ENCODE measurements at places on chromosomes 12 and 14. TPM values are rescaled to one million over a fixed set of nuclear protein-coding genes. Genes with fewer than 3 reads are reported as not detected.

ENDOU gene
- total RNA-seq: 0.09 TPM

DNA sequence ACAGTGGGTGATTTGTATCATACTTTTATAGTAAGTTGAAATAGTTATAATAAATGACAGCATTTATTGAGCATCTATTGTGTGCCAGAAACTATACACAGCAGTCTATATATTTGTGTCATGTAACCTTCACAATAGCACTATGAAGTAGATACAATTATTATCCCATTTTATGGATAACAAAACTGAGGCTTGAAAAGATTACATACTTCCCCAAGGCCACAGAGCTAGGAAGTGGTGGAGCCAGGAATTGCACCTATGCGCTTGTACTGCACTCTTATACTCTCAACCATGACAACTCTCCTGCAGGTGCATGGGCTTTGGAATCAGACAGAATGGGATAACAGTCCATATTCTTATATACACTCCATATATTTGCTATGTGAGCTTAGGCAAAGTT, 110.6 kb upstream of the SOX5 start:
- no peak overlapping the region for H3K4me3 ChIP-seq
- H3K27ac ChIP-seq: no peak overlapping the region
- no peak for DNase-seq
- H3K36me3 ChIP-seq: no peaks in the 10 kb centered on the region
- H3K27me3 ChIP-seq: no peaks in the 10 kb centered on the region

GRCh38 chr12:87930627-87931026, 98.6 kb downstream of the C12orf50 start:
- no peak for DNase-seq
- H3K27me3 ChIP-seq: no peaks in the 10 kb centered on the region
- no peaks in the 10 kb centered on the region for H3K4me1 ChIP-seq
- no peaks in the 10 kb centered on the region for H3K36me3 ChIP-seq
- no peak overlapping the region for H3K4me3 ChIP-seq

AMN gene
- total RNA-seq: 0.35 TPM

GPHN gene
- 46.8 TPM for total RNA-seq

WNT1 gene
- not detected for total RNA-seq

DNA sequence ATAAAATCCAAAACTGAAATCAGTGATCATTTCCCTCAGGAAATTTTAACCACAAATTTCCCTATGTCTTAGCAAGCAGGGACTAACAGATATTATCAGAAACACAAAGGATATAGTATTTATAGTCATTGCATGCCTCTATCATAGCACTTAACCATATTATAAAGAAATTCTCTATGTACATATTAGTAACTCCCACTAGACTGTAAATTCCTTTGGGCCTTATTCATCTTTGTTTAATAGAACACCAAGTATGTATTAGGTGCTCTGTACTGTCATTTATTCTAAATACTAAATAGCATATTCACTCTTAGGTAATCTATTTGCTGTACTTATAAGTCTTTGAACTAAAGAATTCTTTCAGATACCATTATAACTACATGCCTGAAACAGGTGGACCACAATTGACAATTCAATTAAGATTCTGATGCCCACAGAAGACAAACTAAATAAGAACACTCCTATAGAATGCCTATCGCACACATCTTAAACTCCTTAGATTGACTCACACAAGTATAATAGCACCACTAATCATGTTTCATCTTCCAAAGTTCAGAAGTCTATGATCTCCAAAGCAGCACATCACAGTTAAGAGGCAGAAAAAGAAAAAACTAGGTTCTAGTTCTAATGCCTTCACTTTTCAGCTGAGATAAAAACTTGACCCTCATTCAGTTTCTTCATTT, 134.1 kb downstream of the FSCB start:
- H3K27me3 ChIP-seq: no peaks in the 10 kb centered on the region
- H3K27ac ChIP-seq: no peak overlapping the region
- no peak for DNase-seq
- H3K4me3 ChIP-seq: no peak overlapping the region
- H3K36me3 ChIP-seq: no peaks in the 10 kb centered on the region

Measured in activated CD4-positive, alpha-beta T cell treated with anti-CD3 and anti-CD28 coated beads, Interleukin-2, amount 10 ng/mL, durations not matched to agents 24 days and 14 days (primary cell).